ENCODE measurements at places on chromosomes 3 and 15.

DNA sequence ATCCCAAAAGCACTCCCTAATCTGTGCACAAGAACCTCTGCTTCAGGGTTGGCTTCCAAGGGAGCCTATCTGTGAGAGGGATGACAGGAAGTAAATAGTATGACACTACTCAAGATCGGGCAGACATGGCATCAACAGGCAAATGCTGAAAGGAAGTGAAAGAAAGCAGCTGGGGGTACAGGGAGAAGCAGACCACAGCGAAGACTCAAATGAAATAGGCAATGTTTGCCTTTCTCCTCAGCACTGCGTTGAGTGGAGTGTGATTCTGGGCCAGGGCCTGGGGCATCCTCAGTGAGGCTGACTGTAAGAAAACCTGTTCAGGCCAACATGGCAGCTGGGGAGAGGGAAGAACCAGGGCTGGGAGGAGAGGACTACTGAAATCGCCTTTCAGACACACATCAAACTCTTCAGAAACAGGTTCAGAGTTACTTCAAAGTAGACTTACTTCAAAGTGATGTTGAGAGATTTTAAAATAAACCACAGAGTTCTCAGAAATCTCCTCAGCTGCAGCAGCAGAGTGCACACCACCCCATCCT, 96.6 kb downstream of the SLC9A9 start:
- DNase-seq: no peak

GRCh38 chr3:136819731-136820679, 1.1 kb downstream of the SLC35G2 start:
- peak; percentile 55 for DNase-seq

- DNase-seq: no peak
Observed at GRCh38 chr15:81271761-81272644, 51.9 kb downstream of the STARD5 start.

- no peak for DNase-seq
Observed at GRCh38 chr15:68623301-68623892, 44.6 kb downstream of the CORO2B start.

DNA sequence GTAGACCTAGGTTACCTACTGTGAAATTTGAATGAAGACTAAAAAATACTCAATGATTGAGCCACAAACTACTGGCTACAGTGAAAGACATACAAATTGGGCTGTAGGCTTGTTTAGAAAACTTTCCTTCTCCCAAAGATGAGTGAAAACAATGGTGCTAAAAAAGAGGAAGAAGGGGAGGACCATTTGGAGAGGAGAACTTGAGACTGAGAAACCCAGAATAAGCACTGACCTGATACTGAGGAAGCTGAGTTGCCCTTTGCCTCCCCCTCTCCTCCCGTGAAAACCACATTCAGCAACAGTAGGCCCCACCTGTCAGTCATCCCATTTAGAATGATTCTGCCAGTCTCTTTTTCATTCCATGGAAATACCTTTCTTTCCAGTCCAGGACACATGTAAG, 484.0 kb upstream of the TGFBR2 start:
- no peak for DNase-seq

GRCh38 chr3:110846971-110847370, 224.6 kb upstream of the NECTIN3 start:
- no peak for DNase-seq

DNA sequence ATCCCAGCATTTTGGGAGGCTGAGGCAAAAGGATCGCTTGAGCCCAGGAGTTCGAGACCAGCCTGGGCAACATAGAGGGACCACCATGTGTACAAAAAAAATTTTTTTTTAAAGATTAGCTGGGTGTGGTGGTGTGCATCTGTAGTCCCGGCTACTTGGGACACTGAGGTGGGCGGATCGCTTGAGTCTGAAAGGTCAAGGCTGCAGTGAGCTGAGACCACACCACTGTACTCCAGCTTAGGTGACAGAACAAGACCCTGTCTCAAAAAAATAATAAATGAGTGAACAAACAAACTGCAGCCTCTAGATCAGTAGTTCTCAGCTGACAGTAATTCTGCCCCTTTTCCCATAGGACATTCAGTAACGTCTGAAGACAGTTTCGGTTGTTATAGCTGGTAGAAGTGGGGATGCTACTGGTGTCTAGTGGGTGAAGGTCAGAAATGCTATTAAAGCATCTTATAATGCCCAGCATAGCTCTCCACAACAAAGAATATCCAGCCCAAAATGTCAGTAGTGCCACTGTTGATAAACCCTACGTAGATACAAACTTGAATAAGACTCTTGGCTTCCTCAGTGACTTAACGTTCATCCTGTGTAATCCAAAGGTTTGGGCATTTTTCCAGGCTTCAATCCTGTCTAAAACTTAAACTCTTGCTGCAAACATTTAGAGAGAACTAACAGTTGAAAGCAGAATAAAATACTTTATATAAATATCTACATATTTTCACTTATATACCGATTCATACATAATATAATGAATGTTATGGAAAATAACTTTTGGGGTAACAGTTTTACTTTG, 10.6 kb downstream of the SMC4 start:
- DNase-seq: no peak

GRCh38 chr3:141552440-141552991, 65.7 kb downstream of the RASA2 start:
- DNase-seq: peak; percentile 10

DNA sequence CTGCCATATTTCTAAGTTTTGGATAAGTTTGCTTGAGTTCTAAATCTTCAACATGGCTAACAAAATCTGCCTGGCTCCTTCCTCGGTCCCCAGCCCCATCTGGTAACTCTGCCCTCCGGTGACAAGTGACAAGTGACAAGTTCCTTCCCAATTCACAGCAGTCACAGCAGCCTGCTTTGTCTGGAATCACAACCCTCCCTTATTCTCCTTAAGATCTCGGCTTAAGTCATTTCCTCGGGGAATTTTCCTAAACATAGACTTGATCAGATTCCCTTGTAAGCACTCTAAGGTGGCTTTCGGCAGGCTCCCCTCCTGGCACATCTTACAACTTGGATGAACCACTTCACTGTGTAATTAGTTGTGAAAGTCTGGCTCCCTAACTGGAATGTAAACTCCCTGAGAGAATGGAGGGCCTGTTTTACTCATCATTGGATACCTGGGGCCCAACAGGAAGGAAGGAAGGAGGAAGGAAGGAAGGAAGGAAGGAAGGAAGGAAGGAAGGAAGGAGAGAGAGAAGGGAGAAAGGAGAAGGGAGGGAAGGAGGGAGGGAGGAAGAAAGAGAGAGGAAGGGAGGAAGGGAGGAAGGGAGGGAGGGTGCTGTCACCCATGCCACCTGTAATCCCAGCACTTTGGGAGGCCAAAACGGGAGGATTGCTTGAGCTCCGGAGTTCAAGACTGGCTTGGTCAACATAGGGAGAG, 126.4 kb downstream of the SHQ1 start:
- DNase-seq: no peak

DNA sequence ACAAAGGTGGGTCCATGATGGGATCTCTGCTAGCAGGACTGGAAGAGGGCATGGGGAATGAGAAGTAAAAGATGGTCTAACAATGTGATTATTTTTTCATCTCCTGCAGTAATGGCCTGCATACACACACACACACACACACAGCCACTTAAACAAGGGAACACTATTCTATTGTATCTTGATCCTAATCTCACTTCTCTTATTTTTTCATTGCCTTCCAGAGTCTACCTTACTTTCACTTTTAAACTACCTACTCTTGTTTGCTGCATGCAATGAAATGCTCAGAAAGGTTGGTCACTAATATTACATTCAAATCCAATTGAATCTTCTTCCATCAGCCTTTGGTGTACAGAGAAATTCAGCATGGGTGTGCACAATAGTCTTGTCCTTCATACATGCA, 853.8 kb downstream of the IGSF11 start:
- DNase-seq: no peak

GRCh38 chr3:55540579-55540978, 53.5 kb upstream of the WNT5A start:
- DNase-seq: no peak

DNA sequence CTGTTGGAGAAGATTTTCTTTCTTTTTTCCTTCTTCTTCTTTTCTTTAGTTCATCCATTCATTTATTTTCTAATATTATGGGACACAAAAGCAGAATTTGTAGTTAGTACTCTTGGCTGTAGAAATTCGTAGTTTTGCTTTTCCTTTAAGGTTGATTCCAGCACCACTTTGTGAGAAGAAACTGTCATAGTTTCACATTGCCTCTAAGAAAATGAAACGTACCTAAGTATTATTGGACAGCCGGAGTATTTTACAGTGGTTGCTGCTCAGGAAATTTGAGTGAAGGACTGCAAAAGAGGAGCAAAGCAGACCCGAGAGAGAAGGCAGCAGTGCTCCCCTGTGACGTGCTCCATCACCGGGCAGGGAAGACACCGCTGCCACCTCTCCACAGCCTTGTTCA, 48.1 kb downstream of the PLCL2 start:
- DNase-seq: no peak

- DNase-seq: peak; percentile 32
Observed at GRCh38 chr3:74139648-74140047, 474.8 kb downstream of the CNTN3 start.

Measured in fibroblast of skin of scalp (primary cell).